Suprapubic skin (tissue), 4 donors: ENCODE measurements at places on chromosomes 6 and 20.

GRCh38 chr20:16606468-16607070 lies 33.3 kb upstream of the KIF16B start:
- no peak for DNase-seq

GRCh38 chr20:62129731-62130531 lies 7.7 kb downstream of the LSM14B start:
- no peak for DNase-seq

DNA sequence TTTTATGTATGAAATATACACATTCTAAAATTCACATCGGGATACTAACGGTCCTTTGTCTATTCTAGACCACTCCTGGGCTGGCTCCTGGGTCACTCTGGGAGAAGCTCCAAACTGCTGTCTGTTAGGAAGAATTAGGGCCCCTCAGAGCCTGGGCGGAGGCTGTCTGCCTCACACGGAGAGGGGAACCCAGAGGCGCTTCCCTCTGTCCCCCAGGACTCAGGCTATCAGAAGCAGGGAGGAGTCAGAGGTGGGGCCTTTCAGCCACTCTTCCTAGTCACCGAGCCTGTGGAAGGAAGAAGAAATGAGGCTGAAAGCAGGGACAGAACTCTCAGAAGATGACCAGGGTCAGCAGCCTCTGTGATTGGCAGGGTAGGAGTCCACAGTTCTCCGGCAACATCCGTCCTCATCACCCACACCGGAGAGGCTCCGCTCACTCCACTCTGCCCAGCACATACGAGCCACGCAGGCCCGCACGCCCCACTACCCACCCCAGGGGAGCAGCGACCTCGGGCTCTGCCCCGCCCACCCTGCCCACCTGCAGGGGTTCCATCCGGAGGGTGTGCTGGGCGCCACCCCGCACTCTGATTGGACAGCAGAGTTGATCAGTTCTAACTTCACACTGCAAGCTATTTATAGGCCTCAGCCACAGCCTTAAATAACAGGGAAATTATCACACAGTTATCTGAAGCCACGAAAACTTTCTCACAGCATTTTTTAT lies 182.1 kb upstream of the AFDN start:
- peak; percentile 39 for DNase-seq

- peak; percentile 89 for DNase-seq
Observed at GRCh38 chr6:170049641-170050561, 241.0 kb downstream of the DLL1 start.

DNA sequence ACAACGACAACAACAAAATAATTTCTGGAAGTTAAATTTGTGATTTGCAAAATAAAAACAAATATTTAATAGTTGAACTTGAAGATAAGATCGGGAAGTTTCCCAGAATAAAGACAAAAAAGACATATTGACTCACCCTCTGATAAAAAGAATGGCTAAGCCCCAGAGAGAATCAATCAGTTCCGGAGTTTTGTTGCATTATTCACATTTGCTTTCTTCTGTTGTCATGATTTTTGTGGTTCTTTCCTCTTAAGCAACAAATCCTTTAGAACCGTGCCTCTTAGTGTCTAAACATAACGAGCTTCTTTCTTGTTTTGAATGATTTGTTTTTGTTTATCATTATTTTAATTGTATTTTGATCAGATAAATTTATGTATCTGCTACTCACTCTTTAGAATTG lies 337.7 kb upstream of the PRND start:
- no peak for DNase-seq

DNA sequence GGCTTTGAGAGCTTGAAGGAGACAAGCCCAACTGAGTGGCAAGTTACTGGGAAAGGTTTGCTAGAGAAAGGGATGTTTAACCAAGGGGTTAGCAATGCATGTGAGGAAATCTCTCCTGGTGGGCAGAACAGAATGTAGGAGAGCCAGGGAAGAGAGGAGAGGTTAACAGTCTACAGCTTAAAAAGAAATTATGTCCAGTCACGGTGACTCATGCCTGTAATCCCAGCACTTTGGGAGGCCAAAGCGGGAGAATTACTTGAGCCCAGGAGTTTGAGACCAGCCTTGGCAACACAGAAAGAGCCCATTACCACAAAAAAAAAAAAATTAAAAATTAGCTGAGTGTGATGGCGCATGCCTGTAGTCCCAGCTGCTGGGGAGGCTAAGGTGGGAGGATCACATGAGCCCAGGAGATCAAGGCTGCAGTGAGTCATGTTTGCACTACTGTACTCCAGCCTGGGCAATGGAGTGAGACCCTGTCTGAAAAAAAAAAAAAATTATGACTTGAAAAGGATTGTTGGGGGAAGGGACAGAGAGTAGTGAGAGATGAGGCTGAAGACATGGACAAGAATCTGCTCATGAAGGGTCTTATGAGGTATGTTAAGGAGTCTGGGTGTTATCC lies 264.9 kb downstream of the TBC1D7 start:
- no peak for DNase-seq

- no peak for DNase-seq
Observed at GRCh38 chr6:26569433-26569764, 27.4 kb upstream of the ABT1 start.

DNA sequence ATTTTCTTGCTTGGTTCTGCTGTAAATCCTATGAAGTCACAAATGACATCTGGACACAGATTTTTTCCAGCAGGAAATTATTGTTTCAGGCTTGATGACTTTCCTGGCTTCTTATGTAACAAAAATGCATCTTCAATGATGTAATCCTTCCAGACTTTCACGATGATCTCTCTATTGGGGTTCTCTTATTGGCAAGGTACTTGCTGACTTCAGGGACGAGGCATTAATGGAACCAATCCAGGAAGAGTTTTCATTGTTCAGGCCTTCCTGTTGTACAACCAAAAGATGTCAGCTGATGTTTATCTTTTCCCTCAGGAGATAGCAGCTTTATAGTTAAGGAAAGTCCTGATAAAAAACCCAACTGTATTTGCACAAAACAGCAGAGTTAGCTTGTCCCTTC lies 118.5 kb upstream of the MMS22L start:
- no peak for DNase-seq

DNA sequence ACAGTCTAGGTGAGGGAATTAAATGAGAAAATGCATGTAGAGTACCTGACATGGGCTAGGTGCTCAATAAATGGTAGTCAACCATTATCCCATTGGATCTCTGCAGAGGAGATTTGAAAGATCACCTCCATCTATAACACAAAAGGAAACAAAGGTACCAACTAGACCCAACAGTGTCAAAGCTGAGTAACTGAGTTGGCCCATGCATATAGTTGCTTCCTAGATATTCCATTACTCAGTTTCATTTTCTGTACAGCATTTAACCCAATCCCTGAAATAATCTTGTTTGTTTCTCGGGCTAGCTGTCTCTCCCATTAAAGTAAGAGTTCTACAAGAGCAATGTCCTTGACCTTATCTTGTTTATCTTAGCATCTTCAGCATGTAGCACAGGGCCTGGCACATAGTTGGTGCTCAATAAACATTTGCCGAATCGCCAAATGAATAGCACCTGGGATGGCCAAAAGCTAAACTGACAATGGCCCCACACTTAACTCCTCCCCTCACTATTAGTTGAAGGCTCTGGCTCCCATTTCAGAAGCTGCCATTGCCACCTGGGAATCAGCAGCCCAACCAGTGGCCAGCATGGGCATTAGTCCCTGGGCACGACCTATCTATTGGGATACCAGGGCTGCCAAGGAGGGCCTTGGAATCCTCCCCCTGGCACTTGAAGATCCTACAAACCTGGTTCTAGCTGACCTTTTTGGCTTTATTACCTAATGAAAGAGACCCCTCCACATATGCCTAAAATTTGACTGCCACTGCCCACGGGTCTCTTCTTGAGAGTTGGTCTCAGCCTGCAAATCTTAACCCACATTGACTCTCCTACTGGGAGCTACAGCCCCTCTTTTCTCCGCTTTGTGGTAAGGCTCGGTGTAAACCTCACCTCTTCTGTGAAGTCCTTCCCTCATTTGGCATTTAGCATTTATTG lies 22.6 kb downstream of the BCL2L1 start:
- DNase-seq: no peak

DNA sequence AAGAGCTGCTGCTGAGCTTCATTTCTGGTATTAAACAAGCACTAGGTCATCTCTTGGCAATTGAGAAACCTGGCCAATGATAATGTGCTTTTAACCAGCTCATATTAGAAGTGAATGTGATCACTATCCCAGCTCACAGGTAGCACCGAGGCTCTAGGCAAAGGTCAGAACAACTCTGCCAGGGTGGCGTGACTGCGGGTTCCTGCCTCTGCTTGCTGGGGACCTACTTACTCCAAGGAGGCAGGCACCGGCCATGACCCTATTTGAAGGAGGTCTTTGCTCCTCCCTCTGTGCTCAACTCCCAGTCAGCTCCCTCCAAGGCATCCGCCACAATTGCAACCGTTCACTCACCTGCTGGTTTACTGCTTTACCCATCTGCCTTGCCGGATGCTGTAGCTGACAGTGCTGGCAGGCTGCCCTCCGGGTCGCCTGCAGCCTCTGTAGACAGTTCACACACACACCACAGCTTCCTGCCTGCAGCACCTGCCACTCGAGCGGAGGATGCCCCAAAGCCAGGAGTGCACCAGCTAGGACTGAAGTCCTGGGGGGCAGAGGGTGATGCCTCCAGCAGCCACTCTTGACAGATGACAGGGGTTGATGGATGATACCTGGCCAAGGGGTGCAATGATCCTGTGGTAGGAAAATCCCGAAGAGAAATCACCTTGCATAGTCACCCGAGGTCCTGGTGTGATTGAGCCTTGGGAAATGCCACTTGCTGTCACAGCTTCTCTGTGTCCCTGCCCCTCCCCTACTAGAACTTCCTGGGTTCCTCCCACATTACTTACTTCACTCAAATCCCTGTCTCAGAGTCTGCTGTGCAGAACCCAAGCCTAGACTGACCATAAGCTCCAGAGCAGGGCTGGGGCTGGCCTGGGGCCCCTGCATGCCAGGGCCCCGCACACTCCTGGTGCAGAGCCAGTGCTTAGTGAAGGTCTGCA lies 8.8 kb upstream of the VSX1 start:
- no peak for DNase-seq

- no peak for DNase-seq
Observed at GRCh38 chr6:128129679-128130078, 228.8 kb upstream of the THEMIS start.

DNA sequence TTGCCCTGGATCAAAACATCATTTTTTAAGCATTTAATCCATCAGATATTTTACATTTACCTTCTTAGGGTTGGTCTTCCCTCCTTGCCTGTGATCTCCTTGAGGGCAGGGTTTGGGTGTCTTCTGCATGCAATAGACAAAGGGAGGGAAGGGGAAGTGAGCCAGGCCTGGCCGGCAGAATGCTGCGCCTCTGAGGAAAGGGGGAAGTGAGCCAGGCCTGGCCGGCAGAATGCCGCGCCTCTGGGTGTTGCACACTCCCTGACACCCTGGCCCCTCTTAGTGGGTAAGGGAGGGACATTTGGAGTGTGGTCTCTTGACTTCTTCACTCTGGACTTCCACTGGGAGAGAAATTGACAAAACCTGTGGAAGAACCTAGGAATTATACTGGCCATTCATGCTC lies 12.4 kb downstream of the PSMF1 start:
- no peak for DNase-seq

GRCh38 chr20:34632870-34633452 lies 43.9 kb downstream of the PIGU start:
- no peak for DNase-seq

DNA sequence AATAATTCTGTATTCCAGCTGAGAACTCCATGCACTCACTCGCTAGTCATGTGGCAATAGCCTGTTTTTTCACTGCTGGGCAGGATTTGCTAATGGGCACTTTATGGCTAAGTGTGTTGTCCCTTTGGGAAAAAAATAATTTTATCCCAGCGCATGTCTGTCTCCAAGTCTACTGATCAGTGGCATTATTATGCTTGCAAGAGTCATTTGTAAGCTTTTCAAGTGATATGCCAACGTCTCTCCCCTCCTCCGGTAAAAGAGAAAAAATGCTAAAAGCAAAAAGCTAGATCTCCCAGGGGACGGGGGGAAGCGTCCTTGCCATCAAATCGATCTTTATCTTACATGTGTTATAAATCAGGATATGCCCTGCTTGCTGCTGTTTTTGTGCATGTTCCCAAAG lies 407.7 kb downstream of the CDH26 start:
- DNase-seq: no peak

- DNase-seq: no peak
Observed at GRCh38 chr20:760751-761417, 7.4 kb downstream of the SLC52A3 start.

DNA sequence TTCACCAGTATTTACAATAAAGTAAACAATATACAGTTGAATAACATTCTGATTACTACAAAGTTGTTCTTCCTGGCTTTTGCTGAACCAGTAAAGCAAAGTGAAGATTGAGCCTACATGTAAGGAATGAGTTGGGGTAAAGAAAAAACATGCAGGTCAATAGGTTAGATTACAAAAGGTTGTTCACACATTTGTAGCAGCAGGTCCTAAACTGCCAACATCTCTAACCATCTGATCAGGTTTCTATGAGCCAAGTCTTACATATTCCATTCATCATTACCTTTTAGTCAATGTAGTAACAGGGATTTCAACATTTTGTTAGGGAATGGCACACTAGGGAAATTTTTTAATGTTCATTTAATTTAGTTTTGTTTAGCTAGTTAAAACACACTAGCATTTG lies 9.3 kb upstream of the CALHM6 start:
- no peak for DNase-seq

DNA sequence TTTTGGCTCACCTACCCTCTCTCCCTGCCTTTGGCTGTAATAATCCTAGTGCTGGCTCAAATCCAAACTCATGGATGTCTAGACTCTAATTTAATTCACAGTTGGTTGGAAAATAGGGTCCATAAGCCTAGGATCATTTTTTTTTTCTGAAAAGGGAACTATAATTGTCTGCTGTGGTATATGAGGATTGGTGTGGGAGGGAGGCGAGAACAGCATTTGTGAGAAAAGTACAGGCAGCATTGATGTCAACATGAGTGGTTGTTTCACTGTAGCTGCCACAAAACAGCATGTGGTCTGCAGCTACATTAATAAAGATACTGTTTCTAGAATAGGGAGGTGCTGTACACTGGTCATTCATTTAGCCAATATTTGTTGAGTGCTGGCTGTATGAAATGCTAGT lies 18.6 kb upstream of the POLR1H start:
- no peak for DNase-seq

DNA sequence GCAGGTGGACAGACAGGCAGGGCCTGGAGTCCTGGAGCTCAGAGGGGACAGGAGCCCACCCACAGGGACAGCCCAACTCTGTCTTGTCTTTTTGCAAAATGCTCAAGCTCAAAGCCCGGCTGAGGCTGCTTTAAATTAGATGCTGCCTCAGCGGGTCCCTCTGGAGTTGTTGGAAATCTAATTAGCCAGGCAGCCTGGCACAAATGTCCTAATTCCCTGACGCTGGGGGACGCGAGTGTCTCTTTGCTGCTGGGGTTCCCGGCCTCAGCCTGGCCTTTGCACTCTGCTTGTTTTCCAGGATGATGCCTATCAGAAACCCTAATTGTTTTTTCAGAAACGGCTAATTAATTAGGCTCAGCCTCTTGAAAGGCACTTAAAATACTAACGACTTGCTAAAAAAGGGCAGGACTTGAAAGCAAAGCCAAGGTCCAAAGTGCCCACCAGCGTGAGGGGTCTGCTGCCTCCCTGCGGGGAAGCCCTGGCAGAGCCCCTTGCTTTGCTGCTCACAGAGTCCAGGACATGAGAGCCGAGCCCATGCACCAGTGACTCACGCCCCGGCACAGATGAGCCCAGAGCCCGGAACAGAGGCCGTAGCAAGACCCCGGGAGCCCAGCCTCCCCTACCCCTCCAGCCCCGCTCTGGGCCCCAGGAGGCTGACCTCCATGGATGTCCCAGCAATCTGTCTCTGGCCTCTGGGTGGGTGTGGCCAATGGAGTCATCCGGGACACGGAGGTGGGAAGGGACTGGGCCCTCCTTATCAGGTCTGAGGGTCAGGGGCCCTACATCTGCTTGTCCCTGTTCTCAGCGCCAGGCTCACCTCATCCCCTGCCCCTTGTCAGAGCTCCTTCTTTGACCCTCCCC lies 46.0 kb upstream of the BHLHE23 start:
- peak; percentile 74 for DNase-seq

- DNase-seq: no peak
Observed at GRCh38 chr6:108441141-108441540, 119.6 kb upstream of the FOXO3 start.
